ENCODE measurements at places on chromosomes 12 and 14.

- DNase-seq, result no peak
Observed at GRCh38 chr14:105508601-105509000, 17.6 kb downstream of the TEDC1 start.

DNA sequence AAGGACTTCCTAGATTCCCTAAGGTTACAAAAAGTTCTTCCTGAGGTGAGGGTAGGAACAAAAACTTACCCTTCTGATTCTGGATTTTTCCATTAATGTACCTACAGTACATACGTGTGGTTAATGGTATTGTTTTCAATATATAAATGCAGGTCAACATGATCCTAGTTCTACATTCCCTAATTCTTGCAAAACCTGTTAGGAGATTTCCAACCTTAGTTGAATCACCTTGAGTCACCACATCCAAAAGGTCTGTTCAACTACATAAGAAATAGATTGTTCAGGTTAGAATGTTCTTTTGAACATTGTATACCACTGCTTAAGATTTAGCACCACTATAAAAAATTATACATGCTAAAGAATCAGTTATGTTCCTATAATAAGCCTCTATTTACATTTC is 118.9 kb downstream of the GARIN6 start:
- DNase-seq, result no peak

GRCh38 chr12:45988264-45988663 is 2.1 kb downstream of the SCAF11 start:
- no peak for DNase-seq

GRCh38 chr14:93051600-93052546 is 63.9 kb downstream of the ITPK1 start:
- DNase-seq, result no peak

- peak; percentile 52 for DNase-seq
Observed at GRCh38 chr12:57127101-57127725, 1.1 kb upstream of the LRP1 start.

- no peak for DNase-seq
Observed at GRCh38 chr12:55955800-55956508, 9.9 kb downstream of the PMEL start.

DNA sequence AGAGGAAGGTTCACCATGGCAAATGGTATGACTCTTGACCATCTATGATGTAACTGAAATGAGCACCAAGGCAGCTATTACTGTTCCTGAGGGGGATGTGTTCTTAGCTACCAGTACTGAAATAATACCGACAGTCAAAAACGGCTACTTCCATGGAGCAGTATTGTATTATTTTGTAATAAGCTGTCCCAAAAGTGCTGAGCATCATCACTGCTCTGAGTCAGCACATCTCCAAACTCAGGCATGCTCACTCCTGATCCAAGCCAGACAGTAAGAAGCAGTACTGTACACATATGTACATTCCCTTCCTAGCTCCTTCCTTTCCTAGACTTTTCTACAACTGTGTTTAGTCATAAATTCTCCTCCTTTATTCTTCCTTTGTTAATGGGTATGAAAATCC is 8.6 kb downstream of the VTI1B start:
- DNase-seq, result no peak

DNA sequence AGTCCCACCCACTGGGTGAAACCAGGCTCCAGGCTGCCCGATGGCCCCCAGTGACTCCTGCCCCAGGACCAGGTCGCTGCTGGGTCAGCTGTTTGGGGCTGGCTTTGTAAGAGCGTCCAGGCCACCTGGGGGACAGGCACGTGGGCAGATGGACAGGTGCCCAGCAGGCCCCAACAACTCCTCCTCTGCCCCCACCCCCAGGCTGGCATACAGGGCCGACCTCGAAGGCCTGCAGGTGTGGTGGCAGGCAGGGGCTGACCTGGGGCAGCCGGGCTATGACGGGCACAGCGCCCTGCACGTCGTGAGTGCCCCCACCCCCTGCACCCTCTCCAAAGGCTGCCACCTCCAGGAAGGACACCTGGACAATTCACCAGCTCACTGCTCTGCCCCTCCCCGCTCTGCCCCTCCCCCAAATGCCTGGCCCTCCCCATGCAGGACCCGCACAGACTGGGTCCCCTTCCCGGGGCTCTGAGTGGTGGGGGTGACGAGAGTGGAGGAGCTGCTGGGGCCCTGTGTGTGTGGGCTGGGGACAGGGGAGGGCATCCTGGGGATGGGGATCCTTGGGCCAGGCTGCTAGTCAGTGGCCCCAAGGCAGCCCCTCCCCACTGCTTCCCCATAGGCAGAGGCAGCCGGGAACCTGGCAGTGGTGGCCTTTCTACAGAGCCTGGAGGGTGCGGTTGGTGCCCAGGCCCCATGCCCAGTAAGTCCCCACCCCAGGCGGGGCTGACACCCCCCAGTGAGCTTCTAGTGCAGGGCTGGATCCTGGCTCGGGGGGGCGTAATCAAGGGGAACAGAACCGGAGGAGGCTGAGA is 26.0 kb downstream of the ASPG start:
- no peak for DNase-seq

- no peak for DNase-seq
Observed at GRCh38 chr14:103480595-103480994, 42.0 kb downstream of the CKB start.

DNA sequence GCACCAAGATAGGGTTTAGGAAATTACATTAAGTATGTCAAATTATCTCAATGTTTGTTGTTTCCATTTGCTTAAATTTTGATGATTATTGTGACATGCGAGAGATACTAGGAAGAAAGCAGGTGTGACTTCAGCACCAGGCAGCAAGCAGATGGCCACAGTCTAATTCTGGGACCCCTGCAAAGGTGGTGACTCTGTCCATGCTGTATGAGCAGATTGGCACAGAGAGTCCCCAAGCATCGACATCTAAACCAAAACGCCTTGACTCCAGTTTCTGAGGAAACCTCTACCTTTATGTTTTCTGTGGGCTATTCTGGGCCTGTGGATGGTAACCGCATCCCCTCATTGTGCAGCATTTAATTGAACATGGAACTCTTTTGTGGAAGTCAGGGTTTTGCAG is 670.1 kb upstream of the TMEM132C start:
- no peak for DNase-seq

DNA sequence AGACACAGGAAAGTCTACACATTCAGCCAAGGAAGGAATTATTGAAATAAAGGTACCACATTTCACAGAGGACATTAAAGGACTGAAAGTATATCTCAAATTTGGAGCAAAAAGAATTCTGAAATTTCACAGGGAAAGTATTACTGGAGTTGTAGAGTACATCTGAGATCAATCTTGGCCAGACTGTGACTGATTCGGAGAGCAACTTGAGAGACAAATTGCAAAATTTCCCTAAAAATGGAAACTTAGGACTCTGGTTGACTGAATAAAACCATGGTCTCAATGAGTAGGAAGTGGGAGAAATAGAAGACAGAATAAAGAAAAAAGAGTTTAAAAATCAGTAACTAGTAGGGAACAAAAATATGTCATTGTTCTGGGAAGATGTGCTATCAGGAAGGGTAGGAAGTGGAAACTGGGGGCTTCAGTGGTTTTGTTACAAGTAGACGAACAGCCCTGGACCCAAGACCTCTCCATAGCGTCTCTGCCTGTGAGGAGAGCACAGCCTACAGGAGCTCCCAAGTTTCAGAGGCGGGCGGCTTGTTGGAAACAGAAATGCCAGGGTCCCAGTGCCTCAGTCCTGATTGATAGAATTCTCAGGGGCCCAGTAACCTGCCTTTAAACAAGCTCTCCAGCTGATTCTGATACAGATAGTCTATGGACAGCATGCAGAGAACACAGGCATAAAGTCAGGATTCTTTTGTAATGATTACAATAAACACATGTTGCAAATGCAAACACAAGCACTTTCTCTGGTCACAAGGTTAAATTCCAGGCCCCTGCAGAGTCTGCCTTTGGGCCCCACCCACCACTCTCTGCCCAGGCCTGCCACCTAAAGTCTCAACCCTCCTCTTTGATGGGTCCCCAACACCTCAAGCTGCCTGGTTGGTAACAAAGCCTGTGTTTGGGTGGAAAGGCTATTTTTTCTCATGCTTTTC is 63.1 kb downstream of the BBS10 start:
- DNase-seq, result no peak

GRCh38 chr12:57844709-57845477 is 1.6 kb downstream of the CTDSP2 start:
- peak; percentile 50 for DNase-seq

GRCh38 chr12:16756833-16757555 is 151.0 kb upstream of the LMO3 start:
- DNase-seq, result no peak

Measured in C1 segment of cervical spinal cord (tissue), 14 donors.